ENCODE measurements at places on chromosomes 4 and X. TPM values are rescaled to one million over a fixed set of nuclear protein-coding genes. Genes with fewer than 3 reads are reported as not detected.

GABRG1 gene
- total RNA-seq = 0.24 TPM

GYPB gene
- total RNA-seq = not detected

CT45A1 gene
- total RNA-seq = 11.9 TPM

MSANTD1 gene
- 10.1 TPM for total RNA-seq

RIPPLY1 gene
- total RNA-seq = not detected

PPARGC1A gene
- total RNA-seq = 33.4 TPM

TMPRSS11D gene
- not detected for total RNA-seq

- DNase-seq = peak; percentile 25
- no peak overlapping the region for H3K27ac ChIP-seq
- H3K4me1 ChIP-seq = peaks cover 14% of the 10 kb centered on the region
- no peaks in the 10 kb centered on the region for H3K36me3 ChIP-seq
- no peak overlapping the region for H3K4me3 ChIP-seq
These were observed 75.8 kb downstream of the RPS3A start for GRCh38 chr4:151175233-151175632.

GRCh38 chrX:72569786-72570185 lies 2.9 kb downstream of the HDAC8 start:
- H3K4me1 ChIP-seq = no peaks in the 10 kb centered on the region
- H3K27me3 ChIP-seq = no peaks in the 10 kb centered on the region
- no peaks in the 10 kb centered on the region for H3K36me3 ChIP-seq
- H3K4me3 ChIP-seq = no peak overlapping the region

DNA sequence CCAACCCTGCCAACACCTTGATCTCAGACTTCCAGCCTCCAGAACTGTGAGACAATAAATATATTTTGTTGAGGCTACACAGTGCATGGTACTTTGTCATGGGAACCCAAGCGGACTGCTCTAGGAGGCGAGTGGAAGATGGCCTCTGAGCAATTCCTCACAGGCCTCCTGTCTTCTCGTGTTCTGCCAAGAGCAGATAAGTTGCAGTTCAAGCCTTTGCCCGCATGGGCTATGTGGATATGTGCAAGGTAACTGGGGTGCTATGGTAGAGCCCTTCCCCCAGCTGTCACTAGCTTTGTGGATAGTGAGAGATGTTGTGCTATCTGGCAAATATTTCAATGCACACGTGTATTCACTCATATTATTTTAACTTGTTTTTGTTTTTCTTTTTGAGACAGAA lies 156.0 kb upstream of the BCOR start:
- no peak overlapping the region for H3K4me3 ChIP-seq
- no peak for DNase-seq
- H3K36me3 ChIP-seq = no peaks in the 10 kb centered on the region

GRCh38 chr4:125507141-125507540 lies 192.4 kb downstream of the FAT4 start:
- H3K27me3 ChIP-seq = no peaks in the 10 kb centered on the region
- no peak overlapping the region for H3K4me3 ChIP-seq
- no peaks in the 10 kb centered on the region for H3K36me3 ChIP-seq
- no peaks in the 10 kb centered on the region for H3K4me1 ChIP-seq

DNA sequence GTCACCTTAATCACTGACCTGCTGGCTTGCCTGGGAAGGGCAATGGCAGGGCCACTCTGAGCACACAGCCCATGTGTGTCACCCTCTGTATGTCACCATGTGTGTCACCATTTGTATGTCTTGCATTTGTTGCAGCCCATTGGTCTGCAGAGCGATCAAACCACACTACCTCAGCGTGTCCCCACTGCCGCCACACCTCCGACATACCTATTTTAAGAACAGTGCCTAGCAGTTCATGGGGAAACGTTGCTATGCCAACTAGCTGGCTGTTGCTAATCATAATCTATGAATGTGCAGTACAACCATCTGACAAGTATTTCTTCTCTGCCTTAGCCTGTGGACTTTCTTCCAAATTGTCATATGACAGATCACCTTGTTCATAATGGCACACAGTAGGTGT lies 8.0 kb upstream of the CRMP1 start:
- H3K4me1 ChIP-seq = no peaks in the 10 kb centered on the region
- no peaks in the 10 kb centered on the region for H3K36me3 ChIP-seq
- H3K27me3 ChIP-seq = no peaks in the 10 kb centered on the region
- H3K27ac ChIP-seq = no peak overlapping the region
- H3K4me3 ChIP-seq = no peak overlapping the region

Data from testis (tissue), 5 donors.